ENCODE measurements at places on chromosomes 2 and 18.

DNA sequence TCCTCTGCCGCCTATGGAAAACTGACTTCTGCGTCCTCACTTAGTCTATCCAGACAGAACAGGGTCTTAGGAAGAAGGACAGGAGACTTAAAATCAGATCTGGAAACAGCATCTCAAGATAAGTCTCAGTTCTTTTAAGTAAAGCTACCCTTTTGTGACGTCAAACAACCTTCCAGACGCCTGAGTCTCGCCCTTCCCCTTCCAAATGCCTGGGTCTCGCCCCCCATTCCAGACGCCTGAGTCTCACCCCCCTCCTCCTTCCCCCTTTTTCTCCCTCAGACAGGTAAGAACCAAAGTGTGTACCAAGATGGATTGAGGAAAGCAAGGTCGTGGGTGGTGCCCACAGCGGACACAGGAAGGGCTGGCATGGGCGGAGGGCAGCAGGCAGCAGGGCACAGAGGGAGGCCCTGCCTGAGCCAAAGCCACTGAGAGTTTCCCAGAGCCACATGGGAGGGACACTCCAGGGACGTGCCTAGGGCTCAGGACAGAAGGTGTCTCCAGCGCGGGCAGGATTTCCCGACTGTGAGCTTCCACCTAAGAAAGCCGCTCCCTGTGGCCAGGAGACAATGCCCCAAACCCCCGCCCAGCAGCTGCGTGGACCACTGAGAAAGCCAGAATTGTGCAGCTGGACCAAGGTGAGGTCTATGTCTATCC is 51.3 kb downstream of the ANKMY1 start:
- no peak for DNase-seq

DNA sequence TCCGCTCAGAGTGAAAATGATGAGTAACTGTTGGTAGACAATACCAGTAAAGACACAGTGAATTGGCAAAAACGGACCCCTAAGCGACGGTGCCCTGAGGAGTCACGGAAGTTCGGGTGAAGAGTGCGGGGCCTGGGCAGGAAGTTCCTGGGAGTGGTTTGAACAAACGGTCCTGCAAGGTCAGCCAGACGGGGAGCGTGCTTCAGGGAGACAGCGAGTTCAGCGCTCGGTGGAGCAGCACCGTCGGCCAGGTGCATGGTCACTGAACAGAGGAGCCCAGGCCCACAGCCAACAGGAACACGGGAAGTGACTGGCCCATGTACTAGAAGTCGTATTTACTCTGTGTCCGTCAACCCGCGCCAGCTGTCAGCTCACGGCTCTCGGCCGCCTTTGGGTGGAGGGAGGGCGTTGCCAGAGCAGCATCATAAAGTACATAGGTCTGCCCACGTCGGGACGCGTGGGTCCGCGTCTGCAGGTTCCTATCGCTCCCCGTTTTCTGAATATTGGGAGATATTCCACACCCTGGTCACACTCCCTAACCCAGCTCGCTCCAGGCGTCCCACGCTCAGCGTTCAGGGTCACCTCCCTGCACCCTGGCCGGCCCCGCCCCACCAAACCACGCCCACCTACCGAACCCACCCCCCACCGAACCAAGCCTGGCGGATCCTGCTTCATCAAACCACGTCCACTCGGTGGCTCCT is 75.6 kb upstream of the UXS1 start:
- DNase-seq, result peak; percentile 4

DNA sequence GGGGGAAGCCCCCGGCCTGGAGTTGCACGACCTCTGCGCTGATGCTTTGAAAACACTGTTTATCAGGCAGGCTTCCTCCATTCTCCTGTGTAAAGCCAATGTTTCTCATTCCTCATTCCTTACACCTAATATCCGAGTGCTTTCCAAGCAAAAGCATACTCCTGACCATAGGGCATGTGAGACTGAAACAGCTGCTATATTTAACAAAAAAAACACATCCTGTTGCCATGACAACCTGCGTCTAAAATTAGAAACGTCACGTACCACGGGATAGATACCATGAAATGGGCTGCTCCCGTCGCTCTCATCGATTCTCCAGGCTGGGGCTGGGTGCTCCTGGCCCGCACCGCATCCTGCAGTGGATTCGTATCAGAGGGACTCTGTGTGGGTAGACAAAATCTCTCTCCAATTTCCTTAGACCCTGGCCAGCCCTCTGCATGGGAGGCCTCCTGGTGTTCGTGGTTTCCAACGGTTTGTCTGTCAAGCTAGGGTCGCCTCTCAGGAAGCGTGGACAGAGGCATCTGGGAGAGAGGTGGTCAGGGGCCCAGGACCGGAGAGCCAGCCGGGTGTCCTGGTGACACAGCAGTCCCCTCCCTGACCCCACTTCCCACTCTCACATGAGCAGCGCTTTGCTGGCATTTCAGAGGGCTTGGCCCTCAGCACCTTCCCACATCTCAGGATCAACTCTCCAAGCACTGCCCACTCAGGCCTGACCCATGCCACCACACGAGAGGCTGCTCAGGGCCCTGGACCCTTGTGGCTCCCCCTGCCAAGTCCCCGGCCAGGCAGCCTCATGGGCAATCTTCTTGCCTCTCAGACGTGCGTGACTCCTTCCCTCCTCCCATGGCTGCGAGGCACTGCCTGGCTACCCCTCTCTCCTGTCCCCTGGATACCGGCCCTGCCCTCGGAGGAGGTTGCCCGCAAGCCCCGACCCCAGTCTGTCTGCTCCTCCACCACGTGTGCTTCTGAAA is 268.1 kb downstream of the NDUFA10 start:
- DNase-seq, result no peak

DNA sequence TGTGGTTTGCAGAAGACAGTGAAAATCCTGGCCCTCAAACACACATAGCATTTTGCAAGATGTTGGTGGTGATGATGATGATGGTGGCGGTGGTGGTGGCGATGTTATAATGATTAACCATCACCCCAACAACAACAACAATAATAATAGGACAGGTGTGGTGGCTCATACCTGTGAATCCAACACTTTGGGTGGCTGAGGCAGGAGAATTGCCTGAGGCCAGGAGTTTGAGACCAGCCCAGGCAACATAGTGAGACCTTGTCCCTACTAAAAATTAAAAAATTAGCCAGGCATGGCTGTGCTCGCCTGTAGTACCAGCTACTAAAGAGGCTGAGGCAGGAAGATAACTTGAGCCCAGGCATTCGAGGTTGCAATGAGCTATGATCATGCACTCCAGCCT is 3.8 kb downstream of the VIT start:
- no peak for DNase-seq

DNA sequence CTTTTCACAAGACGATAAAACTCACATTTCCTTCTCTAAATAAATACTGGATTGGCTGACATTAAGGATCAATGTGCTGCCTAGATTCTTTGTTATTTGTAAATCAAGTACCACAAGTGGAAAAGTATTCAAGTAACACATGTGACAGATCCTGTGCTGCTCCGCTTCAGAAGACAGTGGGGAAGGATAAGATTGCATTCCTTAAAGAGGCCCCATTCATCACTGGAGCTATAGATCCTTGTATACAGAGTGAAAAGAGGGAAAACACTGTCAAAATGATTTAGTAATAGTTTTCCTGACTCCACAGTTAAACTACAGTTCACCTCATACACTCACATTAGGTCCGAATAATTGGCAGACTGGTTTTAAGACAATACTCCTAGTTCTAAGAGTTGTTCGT is 108.0 kb upstream of the CSRNP3 start:
- no peak for DNase-seq

DNA sequence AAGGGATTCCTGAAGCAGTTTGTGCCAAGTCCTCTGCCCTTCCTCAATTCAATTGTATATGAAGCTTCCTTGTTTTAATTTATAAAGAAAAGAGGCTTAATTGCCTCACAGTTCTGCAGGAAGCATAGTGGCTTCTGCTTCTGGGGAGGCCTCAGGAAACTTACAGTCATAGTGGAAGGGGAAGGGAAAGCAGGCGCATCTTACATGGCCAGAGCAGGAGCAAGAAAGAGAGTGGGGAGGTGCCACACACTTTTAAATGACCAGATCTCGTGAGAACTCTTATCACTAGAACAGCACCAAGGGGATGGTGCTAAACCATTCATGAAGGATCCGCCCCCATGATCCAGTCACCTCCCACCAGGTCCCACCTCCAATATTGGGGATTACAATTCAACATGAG is 114.2 kb downstream of the SGPP2 start:
- no peak for DNase-seq

DNA sequence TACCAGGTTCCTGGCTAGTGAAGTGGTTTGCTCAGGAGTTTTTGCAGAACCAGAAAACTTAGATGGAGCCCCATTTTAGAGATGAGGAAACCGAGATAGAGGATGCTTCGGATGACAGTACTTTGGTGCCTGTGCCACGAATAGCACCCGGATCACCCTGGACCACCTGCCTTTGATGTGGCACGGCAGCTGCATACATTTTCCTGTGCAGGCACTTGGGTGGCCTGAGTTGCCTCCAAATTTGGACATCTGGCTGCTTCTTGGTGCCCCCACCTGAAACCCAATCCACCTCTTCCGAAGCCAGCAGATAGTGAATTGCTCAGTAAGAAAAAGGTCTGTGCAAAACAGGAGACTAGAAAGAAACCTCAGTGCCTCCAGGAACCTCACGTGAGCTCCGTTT is 140.6 kb upstream of the ID2 start:
- DNase-seq, result no peak

- DNase-seq, result no peak
Measured at GRCh38 chr2:217515615-217516309, 487.0 kb downstream of the TNS1 start.

DNA sequence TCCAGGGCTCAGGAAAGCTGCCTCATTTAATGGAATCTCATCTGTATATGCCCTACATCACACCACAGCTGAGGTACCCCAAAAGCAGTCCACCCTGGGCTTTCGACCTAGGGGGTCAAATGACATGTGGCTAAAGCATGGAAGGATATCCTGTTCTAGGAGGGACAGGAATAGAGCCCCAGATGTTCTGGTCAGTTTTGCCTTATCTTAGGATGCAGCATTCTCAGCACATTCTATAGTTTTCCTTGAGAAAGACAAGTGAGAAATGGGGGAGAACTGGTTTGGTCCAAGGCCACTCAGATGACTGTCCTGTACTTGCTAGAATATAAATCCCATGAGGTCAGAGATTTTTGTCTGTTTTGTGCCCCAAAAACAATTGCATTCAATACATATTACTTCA is 688.0 kb upstream of the ZEB2 start:
- DNase-seq, result no peak

- no peak for DNase-seq
Measured at GRCh38 chr18:31633392-31634330, 42.0 kb downstream of the TTR start.

GRCh38 chr2:127563458-127564428 is 28.3 kb downstream of the MYO7B start:
- no peak for DNase-seq

GRCh38 chr2:234025891-234026401 is 24.6 kb upstream of the SPP2 start:
- no peak for DNase-seq

DNA sequence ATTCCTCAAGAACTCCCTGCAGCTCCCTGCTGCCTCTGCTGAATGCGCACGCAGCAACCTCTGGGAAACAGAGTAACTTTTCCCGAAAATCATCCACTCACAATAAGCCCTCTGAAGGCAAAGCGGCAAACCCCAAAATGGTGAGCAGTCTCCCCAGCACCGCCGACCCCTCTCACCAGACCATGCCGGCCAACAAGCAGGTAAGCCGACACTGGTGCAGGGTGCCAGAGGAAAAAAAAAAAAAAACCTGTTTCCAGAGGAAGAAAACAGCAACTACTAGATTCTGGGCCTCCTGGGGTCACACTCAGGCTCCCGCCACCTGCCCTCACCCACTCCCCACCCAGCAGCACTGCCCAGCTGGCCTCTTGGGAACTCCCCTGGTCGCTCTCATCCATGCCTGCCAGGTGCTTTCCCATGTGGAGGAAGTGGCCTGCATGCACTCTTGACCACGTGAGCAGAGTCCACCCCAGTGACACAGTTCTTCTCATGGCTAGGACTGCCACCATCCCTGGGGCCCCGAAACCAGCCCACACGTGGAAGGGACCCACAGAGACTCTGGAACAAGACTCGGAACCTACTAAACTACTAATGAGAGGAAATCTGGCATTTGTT is 36.9 kb downstream of the KCTD18 start:
- DNase-seq, result no peak

DNA sequence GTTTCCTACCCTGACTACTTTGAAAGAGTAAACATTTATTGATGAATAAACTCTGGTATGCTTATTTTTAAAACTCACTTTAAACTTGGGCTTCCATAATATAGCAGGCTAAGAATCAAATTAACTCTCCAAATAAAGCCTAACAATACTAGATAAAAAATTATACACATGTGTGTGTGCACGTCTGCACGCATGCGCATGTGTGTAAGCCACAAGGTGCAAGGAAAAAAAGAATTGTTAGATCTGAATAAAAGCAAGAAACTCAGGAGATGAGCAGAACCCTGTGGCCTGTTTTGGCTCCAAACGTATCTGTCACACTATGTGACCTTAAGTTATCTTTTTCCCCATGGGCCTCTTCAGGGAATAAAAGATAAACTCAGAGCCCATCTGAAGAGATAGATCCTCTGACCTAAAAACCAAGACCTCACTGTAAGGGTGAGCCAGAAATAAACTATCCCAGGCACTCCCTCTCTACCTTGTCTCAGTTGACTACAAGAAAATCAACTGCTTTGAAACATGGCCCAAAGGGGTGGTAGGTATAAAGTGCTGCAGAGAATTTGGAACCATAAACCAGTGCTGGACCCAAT is 6.3 kb downstream of the HDHD2 start:
- no peak for DNase-seq

- no peak for DNase-seq
Measured at GRCh38 chr2:158270536-158270935, 168.9 kb downstream of the UPP2 start.

DNA sequence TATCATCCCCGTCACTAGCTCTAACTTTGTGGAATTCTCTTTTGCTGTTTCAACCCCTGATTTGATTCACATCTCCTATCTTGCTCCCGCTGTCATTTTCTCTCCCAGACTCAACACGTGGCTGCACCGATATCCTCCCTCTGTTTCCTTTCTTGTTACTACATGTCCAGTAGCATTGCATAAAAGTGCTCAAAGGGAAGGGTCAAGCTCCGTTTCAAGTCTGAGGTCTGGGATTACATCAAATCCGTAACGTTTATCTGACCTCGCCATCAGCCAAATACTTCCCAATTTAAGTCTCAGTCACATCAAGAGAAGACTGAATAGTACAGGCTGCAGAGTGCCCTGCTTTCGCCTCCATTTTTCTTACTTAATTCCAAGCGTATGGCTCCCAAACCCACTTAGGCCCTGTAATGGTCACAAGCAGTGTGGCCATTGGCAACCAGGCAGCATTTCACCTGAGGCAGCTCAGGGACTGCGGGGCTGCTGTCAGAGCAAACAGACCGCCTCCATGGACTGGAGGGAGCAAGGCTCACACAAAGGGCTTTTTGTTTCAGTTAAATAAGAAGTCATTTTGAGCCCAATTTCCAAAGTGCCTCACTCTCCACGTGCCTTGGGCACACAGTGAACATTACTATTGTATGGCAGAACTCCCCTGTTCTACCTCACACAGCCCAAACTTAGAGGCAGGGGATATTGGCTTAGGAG is 217.8 kb downstream of the BCL11A start:
- DNase-seq, result no peak

GRCh38 chr2:231167745-231168459 is 30.5 kb upstream of the ARMC9 start:
- no peak for DNase-seq
